ENCODE measurements at places on chromosomes 3 and 15. TPM values are rescaled to one million over a fixed set of nuclear protein-coding genes. Genes with fewer than 3 reads are reported as not detected.

The SLC12A8 gene
- total RNA-seq = 0.67 TPM

The KY gene
- 3.8 TPM for total RNA-seq

The C2CD4B gene
- 1.1 TPM for total RNA-seq

The POLQ gene
- 0.23 TPM for total RNA-seq

The SAMD7 gene
- total RNA-seq = not detected

The KLHL40 gene
- total RNA-seq = not detected

The PODXL2 gene
- total RNA-seq = 2.5 TPM

The GNB4 gene
- total RNA-seq = 59.0 TPM

The TRIM42 gene
- not detected for total RNA-seq

The ZNF106 gene
- 84.2 TPM for total RNA-seq

The MST1R gene
- total RNA-seq = 1.4 TPM

The PLCH1 gene
- total RNA-seq = not detected

The ABHD2 gene
- total RNA-seq = 88.7 TPM

The LRRC2 gene
- 5.7 TPM for total RNA-seq

The DLG1 gene
- total RNA-seq = 67.9 TPM

The SAMMSON gene
- total RNA-seq = 0.33 TPM

The TNIK gene
- 16.5 TPM for total RNA-seq

The IQCH gene
- total RNA-seq = 1.2 TPM

The FES gene
- total RNA-seq = 41.8 TPM

The GATA2 gene
- 11.9 TPM for total RNA-seq

The ACSBG1 gene
- not detected for total RNA-seq

The EFCC1 gene
- total RNA-seq = 2.1 TPM

The RASGRP1 gene
- 0.67 TPM for total RNA-seq

The LYZL4 gene
- not detected for total RNA-seq

The GOLGA8G gene
- total RNA-seq = not detected

The PCSK6 gene
- 9.8 TPM for total RNA-seq
